ENCODE measurements at places on chromosomes 1 and 21. TPM values are rescaled to one million over a fixed set of nuclear protein-coding genes. Genes with fewer than 3 reads are reported as not detected.

The CLDN17 gene
- not detected for total RNA-seq

The ATP1A2 gene
- total RNA-seq, result 3.0 TPM

The MAEL gene
- total RNA-seq, result not detected

The LCE2C gene
- total RNA-seq, result not detected

GRCh38 chr1:2345297-2346075 is 45.9 kb downstream of the MORN1 start:
- DNase-seq, result peak; percentile 34

The HSPA6 gene
- 7.9 TPM for total RNA-seq

The ZNF644 gene
- total RNA-seq, result 57.9 TPM

DNA sequence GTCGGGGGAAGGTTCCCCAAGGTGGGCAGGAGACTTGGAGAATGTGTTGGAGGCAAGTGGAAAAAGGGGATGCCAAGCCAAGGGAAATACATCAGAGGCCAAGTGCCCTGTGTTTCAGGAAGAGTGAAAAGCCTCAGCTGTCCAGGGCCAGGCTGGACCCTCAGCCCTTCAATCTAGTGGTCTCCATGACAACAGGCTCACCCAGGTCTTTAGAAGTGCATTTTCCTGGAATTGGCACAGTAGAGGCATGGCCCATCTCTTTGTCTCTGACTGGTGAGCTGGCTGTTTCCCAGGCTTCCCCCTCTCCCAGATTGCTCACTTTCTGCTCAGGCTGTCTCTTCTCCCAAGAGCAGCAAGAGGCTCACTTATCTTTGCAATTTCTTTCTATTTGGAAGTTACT is 10.4 kb upstream of the RHBG start:
- no peak for DNase-seq

GRCh38 chr21:34889676-34890469 is 159.2 kb downstream of the RUNX1 start:
- peak; percentile 84 for DNase-seq

DNA sequence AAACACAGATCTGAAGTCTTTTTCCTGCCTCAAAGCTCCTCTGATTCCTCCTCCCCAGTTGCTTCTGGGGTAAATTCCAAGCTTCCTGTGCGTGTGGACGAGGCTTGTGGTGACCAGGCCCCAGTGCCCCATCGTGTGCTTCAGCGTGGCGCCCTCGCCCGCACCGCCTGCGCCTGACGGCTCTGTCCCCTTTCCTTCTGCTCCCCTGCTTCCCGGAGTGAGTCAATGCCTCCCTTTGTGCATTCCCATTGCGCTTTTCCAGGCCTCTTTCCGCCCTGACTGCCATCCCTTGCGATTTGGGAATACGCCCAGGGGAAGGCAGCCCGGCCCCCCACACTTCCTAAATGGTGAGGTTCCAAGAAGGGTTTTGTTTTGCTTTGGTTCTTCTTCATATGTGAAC is 36.3 kb downstream of the FAAP20 start:
- no peak for DNase-seq

DNA sequence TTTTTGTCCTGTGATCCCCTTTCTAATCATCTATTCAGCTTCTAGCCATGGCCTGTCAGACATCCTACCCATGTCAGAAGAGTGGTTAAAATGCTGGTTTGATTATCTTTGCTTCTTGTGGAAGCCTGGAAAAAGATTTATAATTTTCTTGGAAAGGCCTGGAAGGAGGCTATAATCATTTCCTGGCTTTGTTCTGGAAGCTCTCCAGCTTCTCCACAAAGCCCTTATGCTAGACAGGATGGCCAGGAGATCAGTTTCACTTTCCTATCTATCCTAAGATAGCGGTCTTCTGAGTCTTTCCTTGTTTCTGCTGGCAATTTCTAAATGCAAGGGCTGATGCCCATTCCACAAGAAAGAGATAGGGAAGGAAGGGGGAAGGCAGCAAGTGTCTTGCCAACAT is 90.9 kb upstream of the SLC44A3 start:
- no peak for DNase-seq

DNA sequence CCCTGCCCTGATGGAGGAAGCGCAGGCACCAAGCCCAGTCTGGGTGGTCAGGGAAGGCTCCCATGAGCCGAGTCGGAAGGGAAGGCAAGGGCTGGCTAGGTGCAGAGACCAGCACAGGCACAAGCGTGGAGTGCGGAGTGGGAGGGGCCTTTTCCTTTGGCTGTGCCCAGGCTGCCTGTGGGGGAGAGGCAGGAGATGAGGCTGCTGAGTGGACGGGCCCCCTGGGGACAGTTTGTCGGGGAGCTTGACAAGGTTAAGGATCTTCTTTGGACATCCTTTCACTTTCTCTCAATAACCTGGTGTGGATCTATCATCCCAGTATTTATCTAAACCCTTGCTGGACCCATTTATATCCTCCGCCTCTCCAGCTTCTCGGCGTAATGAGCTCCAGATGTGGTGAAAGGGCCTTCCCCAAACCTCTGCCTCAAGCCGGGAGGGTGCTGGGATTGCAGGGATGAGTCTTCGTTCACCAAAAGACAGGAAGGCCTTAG is 42.9 kb downstream of the EPHB2 start:
- peak; percentile 67 for DNase-seq

DNA sequence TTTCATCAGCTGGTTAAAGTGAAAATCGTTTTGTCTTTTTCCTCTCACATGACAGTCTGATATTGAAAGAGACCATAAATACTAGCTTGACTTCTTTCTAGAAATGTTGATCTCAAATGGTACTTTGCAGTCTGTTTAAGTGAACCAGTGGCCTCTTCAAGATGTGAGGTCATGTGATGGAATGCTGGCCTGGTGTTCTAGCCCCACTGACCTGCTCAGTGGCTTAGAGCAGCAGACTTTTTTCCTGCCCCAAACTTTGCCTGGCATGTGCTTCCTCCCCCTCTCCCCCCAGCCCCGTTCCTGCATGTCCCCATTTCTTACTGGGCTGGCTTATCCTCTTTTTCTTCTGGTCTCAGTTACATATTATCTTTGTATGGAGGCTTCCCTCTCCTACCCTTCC is 34.3 kb downstream of the ZYG11A start:
- DNase-seq, result no peak

GRCh38 chr1:91645031-91645430 is 144.4 kb downstream of the CDC7 start:
- DNase-seq, result no peak

GRCh38 chr21:45820171-45821091 is 161.1 kb upstream of the COL6A1 start:
- DNase-seq, result peak; percentile 82

- DNase-seq, result no peak
Observed at GRCh38 chr1:210201681-210202080, 30.9 kb upstream of the SERTAD4 start.

DNA sequence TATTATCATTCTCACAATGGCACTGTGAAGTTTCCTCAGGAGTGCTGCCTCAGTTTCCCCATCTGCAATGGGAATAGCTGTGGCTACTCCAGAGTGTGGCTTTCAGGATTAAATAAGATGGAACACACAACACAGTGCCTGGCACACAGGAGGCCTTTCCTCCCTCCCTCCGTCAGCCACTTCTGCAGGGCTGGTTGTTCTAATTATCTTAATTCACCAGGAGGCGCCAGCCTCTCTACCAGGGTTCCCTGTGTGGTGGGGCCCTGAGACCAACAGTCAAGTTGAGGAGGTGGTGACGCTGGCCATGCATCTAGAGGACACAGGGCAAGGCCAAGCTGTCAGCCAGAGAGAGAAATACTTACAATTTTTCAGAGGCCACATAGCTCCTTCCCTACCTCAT is 6.3 kb upstream of the FOXO6 start:
- DNase-seq, result no peak

DNA sequence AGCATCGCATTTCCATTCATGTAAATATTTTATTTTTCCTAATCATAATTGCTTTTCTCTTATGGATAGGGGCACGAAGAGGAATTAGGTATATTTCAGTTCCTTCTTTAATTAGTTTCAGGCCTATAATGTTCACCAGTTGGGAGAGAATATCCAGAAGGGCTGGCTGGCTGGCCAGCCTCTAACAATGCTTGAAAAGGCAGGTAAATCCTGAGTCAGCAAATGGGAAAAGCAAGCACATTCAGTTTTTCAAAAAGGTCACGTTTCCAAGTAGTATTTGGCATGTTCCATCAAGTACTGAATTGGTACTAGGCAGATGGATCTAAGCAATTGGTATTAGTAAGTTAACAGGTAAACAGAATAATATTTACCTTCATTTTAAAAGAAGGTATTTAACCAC is 8.0 kb downstream of the RAB29 start:
- no peak for DNase-seq

DNA sequence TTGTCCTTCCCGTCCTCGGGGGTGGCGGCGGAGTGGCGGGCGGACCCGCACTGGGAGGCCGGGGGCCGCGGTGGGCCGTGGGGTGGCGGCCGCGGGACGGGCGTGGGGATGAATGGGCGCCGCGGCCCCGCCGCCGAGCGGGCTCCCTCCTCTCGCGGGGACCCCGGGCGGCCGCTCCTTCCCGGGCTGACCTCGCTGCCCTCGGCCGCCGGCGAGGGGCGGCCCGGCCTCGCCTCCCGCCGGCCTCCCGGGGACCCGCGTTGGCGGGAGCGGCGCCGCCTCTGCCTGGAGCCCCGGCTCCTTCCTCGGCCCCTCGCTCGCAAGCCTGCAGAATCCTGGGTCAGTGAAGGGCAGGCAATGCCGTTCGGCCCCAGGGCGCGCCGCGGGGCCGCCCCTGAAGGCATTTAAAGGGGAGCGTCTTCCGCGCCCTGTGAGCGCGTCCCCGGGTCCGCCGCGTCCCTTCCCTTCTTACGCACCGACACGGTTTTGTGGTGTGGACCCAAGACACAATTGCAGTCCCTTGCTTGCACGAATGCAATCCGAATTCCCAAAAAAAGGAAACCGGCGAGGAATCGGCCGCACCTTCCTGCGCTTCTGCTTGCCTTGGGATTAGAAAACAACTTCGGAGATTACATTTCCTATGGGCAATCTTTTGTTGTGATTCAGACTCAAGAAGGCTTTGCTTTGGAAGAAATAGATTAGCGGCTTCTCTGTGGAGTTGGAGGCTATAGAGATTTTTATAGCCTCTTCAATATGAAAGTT is 776 bp downstream of the ITSN1 start:
- DNase-seq, result peak; percentile 63

The PROX1 gene
- 12.0 TPM for total RNA-seq

The CFAP107 gene
- 2.2 TPM for total RNA-seq

- DNase-seq, result no peak
Observed at GRCh38 chr1:2121101-2121691, 71.0 kb downstream of the PRKCZ start.

The GSTM3 gene
- total RNA-seq, result 178 TPM

The SPSB1 gene
- 20.6 TPM for total RNA-seq

DNA sequence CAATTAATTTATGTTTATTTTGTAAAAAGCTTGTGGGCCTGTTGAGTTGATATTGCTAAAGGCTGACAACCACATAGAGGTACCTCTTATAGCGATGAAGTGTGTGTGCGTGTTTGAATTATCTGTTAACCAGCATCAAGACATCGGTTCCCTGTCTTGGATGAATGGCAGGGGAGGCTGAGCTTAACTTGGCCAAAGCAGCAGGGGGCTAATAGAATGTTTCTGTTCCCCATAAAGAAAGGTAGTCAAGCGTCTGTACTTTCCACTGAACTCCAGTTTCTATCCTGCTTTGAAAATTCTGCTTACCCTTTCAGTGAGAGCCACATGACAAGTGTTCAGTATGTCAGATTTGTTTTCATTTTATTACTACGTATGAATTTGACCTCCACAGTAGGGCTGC is 63.0 kb downstream of the ROR1 start:
- DNase-seq, result no peak

DNA sequence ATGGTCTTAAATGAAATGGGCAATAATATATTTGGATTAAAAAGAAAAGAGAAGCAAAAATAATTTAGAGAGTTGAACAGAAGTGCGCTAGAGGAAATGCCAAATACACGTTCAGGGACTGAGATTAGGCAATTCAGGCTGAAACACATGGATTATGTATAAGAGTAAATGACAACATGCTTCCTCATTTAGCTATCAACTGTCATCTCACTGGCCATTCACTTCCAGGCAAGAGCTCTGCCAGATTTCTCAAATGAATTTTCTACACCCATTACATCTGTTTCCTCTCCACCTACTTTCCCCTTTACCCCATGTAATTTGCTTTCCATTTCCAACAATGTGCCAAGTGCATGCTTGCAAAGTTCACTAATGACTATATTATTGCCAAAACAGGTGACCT is 582.4 kb downstream of the LTN1 start:
- no peak for DNase-seq

The USP24 gene
- 51.4 TPM for total RNA-seq

GRCh38 chr21:45824546-45825215 is 156.9 kb upstream of the COL6A1 start:
- DNase-seq, result no peak

DNA sequence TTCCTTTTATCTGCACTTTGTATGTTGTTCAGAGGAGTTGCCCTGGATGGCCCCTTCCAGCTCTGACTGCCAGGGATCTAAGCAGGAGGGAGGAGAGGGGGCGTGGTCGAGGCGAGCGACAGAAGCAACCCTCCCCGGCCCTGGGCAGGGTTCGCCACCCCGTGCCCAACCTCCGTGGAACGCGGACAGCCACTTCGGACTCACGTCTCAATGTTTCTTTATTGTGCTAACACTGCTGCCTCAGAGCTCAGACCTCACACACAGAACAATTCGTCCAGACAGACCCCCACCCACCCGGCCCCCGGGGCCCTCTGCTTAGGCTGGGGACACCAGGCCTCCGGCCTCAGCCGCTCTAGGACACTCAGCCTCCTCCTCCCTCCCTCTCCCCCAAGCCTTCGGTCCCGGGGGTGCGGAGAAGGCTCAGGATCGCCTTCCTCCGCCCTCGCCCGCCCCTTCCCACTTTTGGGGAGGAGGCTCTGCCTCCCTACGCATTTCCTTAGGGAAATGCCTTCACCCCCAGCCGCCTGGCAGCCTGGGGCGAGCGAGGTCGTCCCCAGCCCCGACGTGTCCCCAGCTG is 8.3 kb downstream of the VSIG8 start:
- DNase-seq, result peak; percentile 83

The TMEM63A gene
- total RNA-seq, result 65.5 TPM

The GJA9 gene
- not detected for total RNA-seq

The CD1D gene
- total RNA-seq, result 0.46 TPM

The OR2T35 gene
- 0.07 TPM for total RNA-seq

- DNase-seq, result no peak
Observed at GRCh38 chr1:214939180-214939579, 143.4 kb upstream of the KCNK2 start.

- DNase-seq, result no peak
Observed at GRCh38 chr1:116097626-116098025, 13.6 kb upstream of the MAB21L3 start.

The PHTF1 gene
- total RNA-seq, result 9.7 TPM

- no peak for DNase-seq
Observed at GRCh38 chr1:16138772-16139221, 17.1 kb downstream of the EPHA2 start.

DNA sequence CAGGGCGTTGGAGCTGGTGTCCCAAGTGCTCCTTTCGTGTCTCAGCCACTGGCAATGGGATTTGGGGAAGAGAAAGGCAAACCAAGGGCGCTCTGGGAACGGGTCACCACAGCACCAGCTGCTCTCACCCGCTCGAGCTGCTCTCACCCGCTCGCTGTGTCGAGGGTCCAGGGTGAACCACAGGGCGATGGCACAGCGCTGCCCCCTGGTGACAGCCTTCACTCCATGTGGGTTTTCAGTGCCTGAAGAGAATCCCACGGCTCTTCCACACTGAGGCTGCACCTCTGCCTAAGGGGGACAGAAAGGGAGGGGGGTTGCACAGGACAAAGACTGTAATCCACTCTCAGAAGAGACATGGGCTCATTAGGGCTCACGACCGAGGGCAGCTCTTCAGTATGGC is 7.1 kb upstream of the CLDN19 start:
- DNase-seq, result no peak

Measured in ovary (tissue), 10 donors.